ENCODE measurements at places on chromosomes 1 and 21.

DNA sequence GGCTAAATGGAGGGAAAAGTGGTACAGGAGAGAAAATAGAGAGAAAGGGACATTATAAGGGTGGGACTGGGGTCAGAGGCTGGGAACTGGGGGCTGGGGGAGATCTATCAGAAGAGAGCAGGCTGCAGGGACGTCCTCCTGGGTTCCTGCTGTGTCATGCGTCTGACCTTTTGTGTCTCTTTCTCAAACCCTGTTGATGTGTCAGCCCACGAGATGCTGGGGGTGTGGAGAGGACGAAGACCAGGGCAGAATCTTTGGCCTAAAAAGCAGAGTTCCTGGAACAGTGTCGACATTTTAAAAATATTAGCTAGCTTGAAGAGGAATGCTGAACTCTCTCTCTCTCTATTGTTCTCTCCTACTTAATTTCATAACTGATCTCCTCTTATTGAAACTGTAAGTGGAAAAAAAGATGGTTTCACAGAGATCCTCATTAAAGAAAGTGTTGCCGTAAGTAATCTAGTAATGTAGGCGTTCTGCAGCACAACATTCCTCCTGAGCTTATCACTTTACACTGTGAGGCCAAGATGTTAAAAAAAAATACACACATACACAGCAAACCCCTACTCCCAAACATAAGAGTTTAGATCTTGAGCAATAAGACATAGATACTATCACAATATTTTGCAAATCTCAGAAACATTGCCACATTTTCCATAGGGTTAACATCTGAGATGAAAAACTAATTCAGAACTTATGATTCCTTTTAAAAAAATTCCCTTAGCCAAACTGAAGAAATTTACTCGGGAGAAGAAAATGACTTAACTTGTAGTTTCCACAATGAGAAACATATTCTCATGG, 52.6 kb downstream of the RUNX1 start:
- DNase-seq: peak; percentile 65

GRCh38 chr1:35646043-35646442, 4.7 kb upstream of the PSMB2 start:
- DNase-seq: no peak

GRCh38 chr1:198651650-198652400, 13.0 kb downstream of the PTPRC start:
- no peak for DNase-seq

DNA sequence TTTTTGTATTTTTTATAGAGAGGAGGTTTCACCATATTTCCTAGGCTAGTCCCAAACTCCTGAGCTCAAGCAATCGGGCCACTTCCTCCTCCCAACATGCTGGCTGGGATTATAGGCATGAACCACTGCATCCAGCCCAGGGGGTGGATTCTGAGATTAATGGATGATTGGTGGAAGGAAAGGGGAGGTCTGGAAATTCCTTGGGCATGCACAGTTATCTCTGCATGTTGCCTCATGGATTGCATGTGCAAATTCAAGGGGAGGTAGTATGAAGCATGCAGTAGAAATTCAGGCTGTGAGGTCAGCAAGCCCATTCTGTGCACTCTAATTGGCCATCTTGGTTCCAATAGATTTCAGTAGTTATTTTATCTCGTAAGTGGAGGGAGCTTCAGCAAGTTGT, 124.4 kb downstream of the SPATA46 start:
- DNase-seq: no peak

- peak; percentile 91 for DNase-seq
These were observed 17.1 kb downstream of the OLIG2 start for GRCh38 chr21:33042812-33043211.

DNA sequence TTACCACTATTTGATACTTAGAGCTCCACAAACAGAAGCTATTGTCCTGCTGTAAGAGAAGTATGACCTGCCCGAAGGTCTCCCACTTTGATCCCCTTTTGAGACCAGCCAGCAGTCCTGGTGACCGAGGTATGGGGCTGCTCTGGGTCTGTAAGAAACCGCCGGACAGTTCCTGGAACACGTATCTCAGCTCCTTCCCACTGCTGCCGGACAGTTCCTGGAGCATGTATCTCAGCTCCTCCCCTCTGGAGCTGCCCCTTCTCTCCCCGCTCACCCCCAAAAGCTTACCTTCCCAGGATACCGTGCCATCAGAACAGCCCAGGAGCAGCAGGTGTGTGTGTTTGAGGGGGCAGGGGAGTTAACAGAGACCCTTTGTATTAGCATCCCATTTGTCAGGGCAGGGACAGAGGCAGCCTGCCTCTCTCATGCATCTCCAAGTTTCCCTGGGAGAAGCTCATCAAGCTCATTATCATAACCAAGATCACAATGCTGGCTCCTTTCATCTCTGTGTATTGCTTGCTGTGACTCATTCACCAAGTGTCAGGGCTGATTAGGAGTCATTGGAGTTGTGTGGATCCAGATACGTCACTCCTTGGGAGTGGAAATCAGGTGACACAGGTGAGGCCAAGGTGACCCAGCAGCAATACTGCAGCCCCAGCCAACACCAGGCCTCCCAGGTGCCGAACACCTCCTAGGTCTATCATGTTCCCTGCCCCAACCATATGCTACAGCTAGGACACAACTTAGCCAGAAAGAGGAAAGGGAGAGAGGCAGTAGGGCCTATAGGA, 25.3 kb downstream of the OPTC start:
- DNase-seq: no peak

DNA sequence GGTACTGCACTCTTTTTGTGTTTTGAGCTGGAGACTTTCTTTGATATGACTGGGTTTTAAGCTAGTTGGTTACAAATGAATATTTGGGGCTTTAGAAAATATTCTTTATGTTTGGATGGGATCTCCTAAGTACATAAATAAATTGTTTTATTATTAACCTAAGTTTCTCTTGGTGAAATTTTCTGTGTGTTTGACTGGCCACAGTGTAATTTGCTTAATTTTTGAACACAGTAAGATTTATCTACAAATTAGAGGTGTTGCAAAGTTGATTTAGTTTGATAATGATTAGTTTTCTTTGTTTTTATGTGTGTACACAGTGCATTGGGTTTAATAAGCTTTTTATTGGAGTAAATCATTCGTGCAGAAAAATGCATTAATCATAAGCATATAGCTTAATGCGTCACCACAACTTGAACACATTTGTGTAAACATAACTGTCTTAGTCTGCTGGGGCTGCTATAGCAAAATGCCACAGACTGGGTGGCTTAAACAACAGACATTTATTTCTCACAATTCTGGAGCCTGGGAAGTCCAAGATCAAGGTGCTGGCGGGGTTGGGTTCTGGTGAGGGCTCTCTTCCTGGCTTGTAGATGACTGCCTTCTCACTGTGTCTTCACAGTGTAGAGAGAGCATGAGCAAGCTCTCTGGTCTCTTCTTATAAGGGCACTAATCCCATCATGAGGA, 17.4 kb upstream of the SLC6A9 start:
- no peak for DNase-seq

DNA sequence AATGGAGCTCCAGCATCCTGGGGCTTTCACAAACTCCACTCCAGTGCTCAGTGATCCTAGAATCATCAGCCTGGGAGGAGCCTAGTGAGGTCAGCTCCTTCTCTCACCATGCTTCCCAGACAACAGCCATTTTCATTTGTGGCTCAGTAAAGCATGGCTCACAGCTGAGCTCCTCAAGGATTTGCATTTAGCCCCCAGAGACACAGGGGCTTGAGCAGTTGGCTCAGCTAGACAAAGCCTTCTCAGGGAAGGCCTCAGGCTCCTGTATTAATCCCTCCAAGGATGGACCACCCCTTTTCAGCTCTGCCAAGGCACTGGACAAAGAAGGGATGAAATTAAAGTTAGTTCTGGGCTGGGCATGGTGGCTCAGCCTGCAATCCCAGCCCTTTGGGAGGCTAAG, 39.5 kb downstream of the ERI3 start:
- no peak for DNase-seq

DNA sequence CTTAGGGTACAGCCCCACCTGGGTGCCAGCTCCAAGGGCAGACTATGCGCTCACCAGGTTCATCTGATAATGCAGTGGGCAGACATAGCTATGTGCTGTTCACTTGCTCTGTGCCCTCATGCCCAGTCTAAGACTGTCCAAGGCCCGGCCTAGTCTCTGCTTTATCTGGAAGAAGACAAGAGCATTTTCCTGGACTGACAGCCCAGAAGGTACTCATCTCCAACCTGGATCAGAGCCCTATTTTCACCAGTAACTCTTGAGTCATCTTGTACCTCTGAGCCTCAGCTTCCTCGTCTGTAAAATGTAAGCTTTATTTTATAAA, 28.5 kb upstream of the LRRC8C start:
- no peak for DNase-seq

DNA sequence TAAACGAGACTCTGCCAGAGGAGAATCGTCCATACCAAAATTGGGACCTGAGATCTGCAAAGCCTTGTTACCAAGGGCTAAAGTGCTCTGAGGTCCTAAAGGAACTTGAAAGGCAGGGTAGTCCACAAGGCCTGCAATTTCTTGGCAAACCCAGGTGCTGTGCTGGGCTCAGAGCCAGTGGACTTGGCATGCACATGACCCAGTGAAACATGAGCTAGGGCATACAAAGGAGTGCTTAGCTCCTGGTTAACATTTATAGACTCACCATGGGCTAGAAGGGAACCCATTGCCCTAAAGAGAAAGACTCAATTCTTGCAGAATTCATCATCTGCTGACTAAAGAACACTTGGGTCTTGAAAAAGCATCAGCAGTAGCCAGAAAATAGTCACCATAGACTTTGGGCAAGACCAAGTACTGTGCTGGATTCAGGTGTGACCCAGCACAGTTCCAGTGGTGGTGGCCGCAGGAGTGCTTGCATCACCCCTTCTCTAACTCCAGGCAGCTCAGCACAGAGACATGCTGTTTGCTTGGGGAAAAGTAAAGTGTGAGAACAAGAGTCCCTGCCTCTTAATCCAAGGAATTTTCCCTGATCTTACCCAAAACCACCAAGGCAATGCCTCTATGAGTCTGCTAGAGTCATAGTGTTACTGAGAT, 1069.4 kb upstream of the ADGRL2 start:
- DNase-seq: no peak

- DNase-seq: peak; percentile 77
These were observed 107.3 kb downstream of the HMGB4 start for GRCh38 chr1:33971018-33971710.

DNA sequence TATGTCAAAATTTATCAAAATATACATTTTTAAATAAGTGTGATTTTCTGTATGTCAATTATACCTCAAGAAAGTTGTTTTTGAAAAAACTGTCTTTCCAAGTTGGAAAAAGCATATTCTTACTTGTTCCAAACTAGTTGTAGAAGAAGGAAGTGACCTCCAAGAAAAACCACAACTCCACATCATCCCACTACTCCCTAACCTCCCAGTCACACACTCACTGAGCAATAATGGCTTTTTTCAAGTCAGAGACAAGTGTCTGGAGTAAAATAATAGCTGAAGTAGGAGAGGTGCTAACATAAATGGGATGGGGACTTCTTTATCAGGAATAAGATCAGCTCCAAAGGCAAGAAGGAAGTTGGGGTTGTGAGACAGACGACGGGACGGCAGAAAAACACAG, 13.4 kb downstream of the EPRS1 start:
- DNase-seq: no peak

GRCh38 chr1:109985247-109986053, 885 bp downstream of the AHCYL1 start:
- DNase-seq: no peak

DNA sequence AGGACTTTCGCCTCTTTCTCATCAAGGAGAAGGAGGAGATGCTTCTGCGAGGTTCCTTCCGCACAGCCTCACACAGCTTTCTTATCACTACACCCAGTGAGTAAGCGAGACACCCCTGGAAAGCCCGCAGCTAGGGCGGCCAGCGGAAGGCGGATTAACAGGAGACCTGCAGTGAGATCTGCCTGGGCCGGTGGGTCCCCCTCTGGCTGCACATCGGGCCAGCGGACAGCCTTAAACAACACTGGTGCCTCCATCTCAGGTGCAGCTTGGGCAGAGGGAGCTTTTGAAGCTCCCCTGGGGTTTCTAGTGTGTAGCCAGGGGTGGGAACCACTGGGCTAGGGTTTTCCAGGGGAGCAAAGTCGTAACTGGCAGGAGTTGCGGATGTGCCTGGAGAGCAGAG, 17.5 kb upstream of the MTARC1 start:
- DNase-seq: no peak

DNA sequence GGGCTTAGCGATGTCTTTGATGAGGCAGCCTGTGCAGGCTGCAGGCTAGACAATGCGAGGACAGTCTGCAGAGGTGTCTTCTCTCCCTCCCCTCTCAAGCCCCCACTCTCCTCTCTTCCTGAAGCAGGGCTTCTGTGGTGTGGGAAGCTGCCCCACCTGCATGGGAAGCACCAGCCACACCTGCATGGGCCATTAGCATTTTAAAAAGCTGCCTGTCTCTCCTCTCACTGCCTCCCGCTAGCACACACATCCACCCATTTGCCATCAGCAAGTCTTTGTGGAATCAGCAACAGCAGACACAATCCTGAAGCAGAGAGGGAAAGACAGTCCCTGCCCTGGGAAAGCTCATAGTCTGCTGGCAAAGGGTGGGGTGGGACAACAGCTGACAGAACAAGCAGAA, 53.1 kb downstream of the NAV1 start:
- DNase-seq: no peak

- no peak for DNase-seq
These were observed 339.3 kb downstream of the PAPPA2 start for GRCh38 chr1:176802316-176802715.

- no peak for DNase-seq
These were observed 149.3 kb downstream of the HMGB4 start for GRCh38 chr1:34013136-34013535.

- DNase-seq: no peak
These were observed 49.8 kb upstream of the WLS start for GRCh38 chr1:68281946-68282615.

- DNase-seq: no peak
These were observed 146.1 kb upstream of the LMO4 start for GRCh38 chr1:87182611-87183010.

DNA sequence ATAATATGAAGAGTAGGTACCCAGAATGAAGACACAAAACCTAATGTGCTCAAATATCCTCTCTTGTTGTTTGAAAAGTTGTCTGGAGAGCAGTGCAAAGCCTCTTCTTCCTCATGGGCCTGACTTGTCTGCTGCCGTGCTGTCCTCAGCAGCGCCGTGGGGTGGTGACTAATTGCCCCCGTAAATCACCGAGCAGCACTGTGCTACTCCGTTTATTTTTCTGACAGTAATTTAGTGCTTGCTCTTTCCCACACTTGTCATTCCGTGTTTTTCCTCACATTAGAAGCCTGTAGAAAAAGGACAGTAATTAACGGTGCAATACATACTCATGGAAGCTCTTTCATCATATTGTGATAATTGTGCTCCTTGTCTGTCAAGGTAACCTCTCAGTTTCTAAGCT, 114.8 kb upstream of the BARHL2 start:
- DNase-seq: no peak

- DNase-seq: no peak
These were observed 48.7 kb upstream of the PLA2G4A start for GRCh38 chr1:186780076-186780475.

- no peak for DNase-seq
These were observed 21.0 kb downstream of the PCSK9 start for GRCh38 chr1:55060133-55060999.

DNA sequence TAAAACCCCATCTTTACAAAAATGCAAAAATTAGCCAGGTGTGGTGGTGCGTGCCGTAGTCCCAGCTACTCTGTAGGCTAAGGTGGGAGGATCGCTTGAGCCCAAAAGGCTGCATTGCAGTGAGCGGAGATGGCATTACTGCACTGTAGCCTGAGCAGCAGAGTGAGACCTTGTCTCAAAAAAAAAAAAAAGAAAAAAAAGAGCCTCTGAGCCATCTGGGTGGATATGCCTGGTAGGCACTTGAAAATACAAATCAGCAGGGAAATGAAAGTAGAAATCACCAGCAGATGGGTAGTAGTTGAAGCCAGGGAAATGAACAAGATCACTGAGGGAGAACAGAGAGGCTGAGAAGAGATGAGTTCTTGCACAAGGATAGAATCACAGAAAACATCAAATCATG, 131.0 kb upstream of the HMCN1 start:
- no peak for DNase-seq

Measured in umbilical cord (tissue), 2 donors.